Panc1 (cell line): ENCODE measurements at places on chromosomes 5 and 9.

DNA sequence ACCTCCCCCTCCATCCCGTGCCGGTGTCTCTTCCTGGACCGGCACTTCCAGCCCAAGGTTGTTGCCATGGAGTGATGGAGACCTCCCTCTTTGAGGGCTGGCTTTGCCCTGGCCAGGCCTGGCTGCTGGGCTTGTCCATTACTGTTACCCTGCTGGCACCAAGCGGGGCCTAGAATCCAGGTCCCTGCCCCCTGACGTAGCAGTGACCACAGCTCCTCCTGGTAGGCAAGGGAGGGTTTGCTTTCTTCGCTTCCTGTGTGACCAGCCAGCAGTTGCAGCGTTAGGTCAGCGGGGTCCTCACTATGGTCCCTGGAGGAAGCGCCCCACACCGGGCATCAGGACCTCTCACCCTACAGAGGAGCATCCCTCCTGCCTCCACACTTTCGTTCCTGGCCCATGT lies 146.7 kb upstream of the COL5A1 start:
- DNase-seq, result no peak

DNA sequence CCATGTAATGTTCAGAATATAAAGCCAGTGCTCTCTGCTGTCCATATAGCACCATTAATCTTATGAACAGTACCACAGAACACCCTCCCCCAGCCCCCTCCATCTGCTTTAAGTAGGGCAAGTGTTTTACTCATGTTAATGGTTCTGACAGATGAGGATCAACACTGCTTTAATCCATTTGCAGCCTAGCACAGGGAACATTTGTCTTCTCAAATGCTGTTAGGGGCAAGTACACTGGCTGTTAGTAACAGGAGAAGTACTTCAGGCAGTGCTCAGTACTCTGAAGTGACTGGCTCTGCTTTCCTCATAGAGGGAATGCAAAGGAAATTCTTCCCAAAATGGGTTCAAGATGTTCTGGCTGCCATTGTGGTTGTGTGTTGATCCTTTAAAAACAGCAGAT lies 202.6 kb downstream of the DCP2 start:
- no peak for DNase-seq

DNA sequence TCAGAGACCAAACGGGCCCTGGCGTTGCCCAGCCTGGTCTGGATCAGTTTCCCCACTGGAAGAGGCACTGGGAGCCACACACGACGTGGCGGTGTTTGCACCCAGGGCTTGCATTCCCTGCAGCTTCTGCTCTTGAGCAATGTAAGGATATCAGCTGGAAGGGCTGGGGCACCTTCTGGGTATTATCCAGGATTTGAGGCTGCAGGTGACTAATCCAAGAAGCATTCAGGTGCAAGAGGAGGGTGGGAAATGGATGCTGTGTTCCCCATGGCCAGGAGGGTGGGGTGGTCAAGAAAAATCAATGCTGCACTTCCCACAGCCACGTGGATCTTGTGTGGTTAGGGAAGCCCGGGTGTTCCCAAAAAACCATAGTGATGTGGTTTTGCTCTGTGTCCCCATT lies 430.9 kb downstream of the IRX2 start:
- no peak for DNase-seq

GRCh38 chr5:177426566-177427210 lies at the start of gene GRK6:
GRK6 (plus strand) TSS chr5:177426676; CDS start chr5:177426846, 170 bp downstream.
- DNase-seq, result no peak

DNA sequence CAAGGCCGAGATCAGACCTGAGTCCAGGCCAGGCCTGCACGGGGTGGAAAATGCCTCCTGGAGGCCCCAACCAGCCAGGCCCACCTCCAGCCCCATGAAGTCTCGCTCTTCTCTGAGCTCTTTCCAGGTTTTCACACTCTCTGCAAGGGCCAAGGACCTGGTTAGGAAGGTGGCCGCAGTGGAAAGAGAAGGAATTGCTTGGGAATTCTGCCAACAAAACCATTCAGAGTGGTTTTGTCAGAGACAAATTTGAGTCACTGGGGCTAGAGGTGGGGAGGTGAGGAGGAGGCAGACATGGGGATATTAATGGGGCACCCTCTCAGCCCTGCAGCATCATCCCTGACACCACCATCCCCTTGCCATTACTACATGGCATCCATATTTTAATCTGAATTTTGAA lies 261.0 kb downstream of the ROR2 start:
- DNase-seq, result no peak

- no peak for DNase-seq
These were observed 111.0 kb upstream of the PLCXD3 start for GRCh38 chr5:41621420-41621819.

DNA sequence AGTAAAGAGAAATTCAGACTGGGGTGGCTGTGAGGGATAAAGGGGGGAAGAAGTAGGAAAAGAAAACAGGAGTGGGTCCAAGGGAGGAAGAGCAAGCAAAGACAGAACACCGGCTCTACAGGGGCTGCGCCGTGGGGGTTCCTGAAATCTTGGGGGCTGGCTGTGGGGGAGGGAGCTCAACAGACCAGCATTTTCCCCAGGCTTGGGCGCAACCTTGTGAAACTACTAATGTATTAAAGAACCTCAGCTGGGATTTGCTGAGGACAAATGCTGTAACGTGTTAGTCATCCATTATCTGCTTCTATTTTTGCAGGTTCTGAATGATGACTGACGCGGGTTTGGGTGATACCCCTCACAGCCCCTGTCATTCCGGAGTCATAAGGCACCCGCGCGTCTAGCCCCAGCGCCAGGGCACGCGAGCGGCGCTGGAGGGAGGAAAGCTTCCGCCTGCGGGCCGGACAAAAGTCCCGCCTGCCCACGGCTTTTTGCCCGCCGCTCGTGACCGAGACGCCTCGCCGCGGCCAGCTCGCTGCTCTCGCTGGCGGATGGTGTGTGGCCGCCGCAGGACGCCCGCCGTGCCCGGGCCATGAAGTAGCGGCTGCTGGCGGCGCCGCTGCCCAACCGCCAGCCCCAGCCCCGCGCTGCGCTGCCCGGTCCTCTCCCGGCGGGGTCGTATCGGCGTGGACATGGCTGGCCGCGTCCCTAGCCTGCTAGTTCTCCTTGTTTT lies 110.6 kb downstream of the PAM start:
- no peak for DNase-seq

DNA sequence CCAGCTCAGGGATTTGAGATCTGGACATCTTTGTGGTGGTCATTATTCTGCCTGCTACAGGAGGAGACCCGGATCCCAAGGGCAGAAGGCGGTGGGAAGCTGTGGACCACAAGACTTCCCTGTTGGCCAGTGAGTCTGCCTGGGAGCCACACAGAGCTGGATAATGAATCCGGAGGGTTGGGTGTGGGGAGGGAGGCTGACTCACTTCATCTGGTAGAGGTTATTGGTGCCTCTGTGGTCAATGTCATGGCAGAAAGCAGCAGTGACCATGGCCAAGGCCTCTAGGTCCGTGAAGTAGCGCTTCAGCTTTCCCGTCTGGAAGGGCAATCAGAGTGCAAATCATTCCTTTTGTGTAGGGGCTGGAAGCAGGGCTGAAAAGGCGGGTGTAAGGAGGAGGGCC lies 58.5 kb downstream of the PDE6A start:
- DNase-seq, result no peak

- DNase-seq, result no peak
These were observed 34.5 kb downstream of the KCTD16 start for GRCh38 chr5:144205141-144205551.

DNA sequence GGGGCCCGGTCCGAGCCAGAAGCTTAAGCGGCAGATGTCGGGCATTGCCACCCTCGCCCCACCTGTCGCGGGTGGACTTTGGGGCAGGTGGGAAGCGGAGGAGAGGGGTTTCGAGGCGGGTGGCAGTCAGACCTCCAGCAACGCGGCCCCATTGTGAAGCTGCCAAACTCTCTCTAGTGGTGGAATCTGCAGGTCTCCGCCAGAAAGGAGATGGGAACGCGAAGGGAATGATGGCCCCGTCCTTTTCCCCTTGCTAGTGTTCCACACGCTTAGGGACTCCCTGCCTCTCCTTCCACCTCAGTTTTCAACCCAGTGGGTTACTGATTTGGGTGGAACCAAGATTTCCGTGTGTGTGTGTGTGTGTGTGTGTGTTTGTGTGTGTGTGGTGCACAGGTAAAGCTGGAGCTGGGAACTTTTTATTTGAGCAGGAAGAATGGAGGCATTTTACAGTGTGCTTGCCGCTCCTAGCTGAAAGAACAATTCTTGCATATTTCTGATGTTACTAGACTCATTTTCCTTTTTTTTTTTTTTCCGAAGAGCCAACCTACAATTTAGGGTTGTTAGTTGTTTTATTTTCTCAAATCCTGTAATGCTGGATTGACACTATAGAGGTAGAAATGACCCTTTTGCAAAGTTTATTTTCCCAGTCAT lies 1.3 kb downstream of the MACIR start:
- DNase-seq, result no peak
